ENCODE measurements at places on chromosomes 4 and X. TPM values are rescaled to one million over a fixed set of nuclear protein-coding genes. Genes with fewer than 3 reads are reported as not detected.
A peak's percentile ranks its signal among the peaks of the same experiment; 100 is the strongest.

DNA sequence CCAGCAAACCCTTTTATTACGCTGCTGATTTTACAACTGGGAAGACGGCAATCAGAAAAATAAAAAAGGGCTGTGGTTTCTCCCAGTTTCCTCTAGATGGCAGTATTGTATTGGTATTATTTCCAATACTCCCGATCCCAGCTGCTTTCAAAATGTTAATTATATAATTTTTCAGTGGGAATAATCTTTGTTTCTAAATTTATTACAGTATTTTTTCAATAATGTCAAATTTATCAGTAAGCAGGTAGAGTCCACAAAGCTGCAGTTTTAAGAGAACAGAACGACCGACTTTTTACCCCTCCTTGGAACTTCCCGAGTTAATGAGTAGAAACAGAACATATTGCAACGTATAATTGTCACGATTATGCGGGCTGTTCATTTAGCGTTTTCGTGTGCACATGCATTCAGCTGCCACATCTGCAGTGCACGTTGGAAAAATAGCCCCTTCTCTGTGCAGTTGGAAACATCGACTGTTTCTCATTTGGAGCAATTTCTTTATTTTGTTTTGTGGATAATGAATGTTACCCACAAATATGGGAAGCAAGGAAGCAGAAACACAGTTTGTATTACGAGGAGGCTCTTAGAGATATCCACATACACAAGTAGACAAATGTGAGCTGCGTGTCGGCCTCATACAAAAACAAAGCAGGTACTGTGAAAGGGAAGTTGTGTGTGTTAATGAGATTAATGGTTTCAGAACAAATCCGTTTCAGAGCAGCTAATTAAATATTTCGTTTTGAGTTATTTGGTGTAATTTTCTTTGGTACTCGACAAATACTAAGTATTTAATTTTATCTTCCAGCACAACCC, 188.0 kb downstream of the STIM2 start:
- DNase-seq = no peak

DNA sequence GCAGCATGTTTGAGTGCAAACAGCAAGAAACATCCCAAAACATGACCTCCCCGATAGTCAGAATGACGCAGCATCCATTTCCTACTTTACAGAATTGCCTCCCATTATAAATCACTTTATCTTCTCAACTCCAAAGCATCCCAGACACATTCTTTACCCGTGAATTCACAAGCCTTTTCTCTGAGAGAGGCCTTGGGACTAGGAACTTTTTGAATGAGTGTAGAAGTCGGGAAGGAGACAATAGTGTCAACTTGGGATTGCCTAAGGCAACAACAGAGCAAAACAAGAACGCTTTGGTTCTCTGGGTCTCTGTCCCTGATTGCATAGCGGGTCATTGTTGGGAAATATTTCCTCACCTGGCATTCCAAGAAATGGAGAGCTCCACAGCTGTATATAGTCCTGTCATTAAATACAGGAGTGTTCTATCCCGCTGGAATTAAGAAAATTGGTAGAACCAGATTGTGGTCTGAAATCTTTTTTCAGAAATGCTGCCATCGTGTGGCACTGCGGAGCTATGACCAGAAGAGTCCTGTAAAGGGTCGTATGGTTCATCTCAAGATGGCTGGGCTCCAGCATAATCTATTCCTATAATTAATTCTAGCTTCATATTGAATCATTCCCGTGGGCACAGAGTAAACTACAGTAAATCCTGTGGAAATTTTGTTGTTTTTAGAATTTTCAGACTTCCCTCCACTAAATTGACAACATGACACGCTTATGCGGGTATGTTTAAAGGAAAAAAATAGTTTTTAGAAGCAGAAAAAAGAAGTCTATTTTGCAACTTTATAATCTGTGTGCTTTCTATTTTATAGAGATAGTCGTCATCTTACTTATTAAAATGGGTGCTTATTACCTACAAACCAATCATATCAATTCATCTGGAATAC, 2.0 kb upstream of the SPP1 start:
- peak; percentile 12 for DNase-seq

DNA sequence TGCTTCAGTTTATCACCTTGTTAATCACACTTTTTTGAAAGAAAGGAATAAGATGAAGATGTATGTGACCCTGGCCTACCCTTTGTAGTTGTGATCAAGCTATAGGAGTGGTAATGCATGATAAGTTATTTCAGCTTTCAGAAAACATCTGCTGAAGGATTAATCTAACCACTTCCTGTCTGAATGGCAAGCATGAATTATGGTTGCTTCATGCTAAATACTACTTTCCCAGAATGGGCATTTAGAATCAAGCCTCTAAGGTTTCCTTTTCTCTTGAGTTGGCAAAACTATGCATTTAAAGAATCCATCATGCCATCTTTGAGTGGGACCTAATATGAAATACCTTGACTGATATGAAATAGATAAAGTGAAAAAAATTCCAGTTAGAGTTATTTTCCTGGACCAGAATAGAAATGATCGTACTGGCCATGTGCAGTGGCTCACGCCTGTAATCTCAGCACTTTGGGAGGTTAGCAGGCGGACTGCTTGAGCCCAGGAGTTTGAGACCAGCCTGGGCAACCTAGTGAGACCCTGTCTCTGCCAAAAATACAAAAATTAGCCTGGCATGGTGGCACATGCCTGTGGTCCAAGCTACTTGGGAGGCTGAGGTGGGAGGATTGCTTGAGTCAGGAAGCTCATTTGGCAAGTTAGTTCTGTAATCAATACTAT, 59.1 kb downstream of the ANXA3 start:
- no peak for DNase-seq

The UNC5C gene
- not detected for total RNA-seq

DNA sequence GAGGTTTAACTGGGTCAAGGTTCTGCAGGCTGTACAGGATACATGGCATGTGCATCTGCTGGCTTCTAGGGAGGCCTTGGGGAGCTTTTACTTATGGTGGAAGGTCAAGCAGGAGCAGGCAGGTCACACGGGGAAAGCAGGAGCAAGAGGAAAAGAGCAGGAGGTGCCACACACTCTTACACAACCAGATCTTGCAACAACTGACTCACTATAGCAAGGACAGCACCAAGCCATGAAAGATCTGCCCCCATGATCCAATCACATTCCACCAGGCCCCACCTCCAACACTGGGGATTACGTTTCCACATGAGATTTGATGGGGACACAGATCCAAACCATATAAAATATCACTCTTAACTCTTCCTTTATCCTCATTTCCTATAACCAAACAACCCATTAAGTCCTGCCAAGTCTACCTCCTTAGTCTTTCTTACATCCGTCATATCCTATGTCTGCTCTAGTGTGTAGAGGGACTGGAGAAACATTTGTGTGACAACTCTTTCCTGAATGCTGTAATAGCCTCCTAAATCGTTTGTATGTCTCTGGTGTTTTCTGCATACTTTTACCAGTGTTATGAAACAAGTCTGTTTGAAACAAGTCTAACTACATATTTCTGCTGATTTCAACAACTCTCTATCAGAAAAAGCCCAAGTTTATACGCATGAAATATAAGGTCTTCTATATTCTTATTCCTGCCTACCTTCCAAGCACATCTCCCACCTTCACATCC, 8.3 kb upstream of the RAP2C start:
- no peak for DNase-seq

GRCh38 chr4:107500551-107500950, 219.5 kb downstream of the PAPSS1 start:
- DNase-seq = no peak

The ARAP2 gene
- total RNA-seq = 1.3 TPM

GRCh38 chrX:46959101-46959500, 46.9 kb downstream of the JADE3 start:
- no peak for DNase-seq

GRCh38 chr4:155667568-155668511, 1.2 kb downstream of the GUCY1A1 start:
- peak; percentile 23 for DNase-seq

DNA sequence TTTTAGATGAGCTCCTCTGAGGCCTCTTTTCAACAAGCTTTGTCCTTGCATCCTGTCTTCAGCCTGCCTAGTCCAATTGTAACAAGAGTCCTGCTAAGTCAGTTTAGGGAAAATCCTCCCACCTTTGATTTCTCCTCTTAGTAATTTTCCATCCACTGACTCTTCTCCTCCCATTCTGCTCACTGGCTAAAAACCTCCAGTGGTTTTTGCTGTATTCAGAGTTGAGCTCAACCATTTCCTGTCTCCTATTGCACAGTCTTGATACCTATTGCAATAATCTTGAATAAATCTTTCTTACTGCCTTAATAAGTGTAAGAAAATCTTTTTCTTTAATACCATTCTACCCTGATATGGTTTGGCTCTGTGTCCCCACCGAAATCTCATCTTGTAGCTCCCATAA, 117.8 kb upstream of the ENPP6 start:
- DNase-seq = no peak

The TCEAL7 gene
- total RNA-seq = not detected

The ALB gene
- not detected for total RNA-seq

DNA sequence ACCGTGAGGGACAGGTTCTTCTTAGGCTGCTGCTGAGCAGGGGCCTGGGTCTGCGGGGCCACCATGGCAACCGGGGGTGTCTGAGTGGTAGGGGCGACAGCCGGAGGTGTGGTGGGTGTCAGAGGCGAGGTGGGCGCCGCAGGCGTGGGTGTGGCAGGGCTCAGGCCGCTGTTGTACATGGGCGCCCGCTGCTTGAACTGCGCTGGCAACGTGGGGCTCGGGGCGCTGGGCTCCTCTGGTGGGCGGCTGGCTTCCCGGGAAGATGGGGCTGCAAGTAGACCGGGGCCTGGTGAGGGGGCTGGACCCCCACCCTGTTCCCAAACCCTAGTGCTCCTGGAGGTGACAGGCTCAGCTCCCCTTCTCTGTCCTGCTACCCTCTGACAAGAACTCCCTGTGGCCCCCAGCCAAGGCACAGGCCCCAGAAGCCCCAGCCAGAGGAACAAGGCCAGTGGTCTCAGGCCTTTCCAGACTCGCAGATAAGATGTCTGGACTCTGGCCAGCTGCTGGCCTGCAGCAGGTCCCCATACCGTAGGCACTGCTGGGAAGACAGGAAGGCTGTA, 24.8 kb downstream of the NELFA start:
- DNase-seq = no peak

GRCh38 chrX:97700547-97700946, 816.8 kb downstream of the RPA4 start:
- no peak for DNase-seq

DNA sequence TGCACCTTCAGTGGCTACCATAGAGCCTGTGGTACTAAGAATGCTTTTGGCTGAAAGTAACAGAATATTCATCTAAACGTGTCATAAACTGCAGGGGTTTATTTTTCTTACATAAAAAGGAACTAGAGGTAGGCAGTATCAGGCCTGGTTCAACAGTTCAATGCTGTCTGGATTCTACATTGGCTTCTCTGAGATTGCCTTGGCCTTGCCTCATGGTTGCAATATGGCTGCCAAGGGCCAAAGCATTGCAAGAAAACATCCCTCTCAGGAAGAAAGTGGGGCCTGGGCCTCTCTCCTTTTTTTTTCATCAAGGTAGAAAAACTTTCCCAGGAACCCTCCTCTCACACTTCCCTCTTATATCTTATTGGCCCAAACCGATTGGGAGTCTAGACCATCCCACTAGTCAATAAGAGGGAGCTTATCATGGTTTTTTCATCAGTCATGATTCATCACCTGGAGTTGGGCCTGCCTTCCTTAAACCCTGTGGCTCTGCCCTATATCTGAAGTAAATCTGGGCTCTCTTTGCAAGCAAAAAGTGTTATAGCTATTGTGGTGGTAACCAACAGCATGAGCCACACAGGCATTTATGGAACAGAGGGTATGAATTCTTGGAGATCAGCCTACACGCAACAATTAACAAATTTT, 1.8 kb upstream of the DOCK11 start:
- DNase-seq = no peak

DNA sequence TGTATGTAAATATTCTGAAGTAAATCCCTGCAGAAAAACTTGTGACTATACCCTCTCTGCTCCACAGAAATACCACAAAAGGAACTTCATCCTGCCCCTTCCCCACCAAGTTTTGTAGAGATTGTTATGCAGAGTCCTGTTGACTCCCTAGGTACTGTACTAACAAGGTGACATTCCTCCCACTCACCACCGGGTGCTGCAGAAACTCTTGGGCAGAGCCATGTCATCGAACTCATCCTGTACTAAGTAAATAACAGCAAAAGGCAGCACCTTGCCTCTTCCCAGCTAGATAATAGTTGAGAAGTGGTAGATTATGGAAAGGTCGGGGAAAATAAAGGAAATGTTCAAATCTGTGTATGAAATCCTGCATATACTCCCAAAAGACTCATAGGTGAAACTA, 233.3 kb downstream of the STPG2 start:
- DNase-seq = no peak

The CFAP99 gene
- not detected for total RNA-seq

- DNase-seq = no peak
Observed at GRCh38 chr4:159379836-159380235, 277.0 kb downstream of the RAPGEF2 start.
